Activated naive CD8-positive, alpha-beta T cell treated with anti-CD3 and anti-CD28 coated beads, Interleukin-2, amount 50 U/mL, for 24 hours (primary cell): ENCODE measurements at places on chromosomes 6 and 20.

DNA sequence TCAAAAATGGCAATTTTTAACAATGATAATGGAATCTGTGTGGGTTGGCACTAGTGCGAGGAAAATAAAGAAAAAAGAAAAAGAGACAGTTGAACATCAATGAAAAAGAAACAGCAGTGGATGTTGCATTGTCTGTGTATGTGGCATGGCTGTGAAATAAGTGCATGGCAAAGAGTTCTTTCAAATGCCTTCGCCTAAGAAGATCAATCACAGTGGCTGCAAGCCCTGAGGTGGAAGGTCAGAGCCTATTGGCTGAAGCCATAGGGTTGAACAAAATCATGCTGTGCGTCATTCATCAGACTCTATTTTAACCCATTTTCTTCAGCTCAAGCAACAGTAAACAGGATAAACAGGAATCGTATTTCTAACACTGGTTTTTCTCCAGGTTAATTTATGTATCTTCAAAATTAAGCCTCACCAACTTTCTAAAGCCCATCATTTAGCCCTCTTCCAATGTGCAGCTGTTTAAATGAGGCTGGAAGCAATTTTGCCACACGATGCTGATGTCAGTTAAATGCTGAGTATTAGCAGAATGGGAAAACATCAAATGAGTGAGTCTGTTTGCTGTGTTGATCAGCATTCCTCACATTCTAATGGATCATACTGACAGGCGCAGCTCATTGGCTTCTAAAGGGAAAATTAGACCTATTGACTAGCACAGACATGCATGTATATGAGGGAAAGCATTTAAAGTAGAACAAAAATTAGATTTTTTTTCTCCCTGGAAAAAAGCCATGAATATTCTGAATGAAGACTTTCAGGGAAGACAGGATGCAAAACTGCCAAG, 955.9 kb upstream of the EYS start:
- no peaks in the 10 kb centered on the region for H3K27me3 ChIP-seq
- H3K4me1 ChIP-seq, result no peaks in the 10 kb centered on the region
- no peak overlapping the region for H3K27ac ChIP-seq
- DNase-seq, result no peak
- no peaks in the 10 kb centered on the region for H3K36me3 ChIP-seq

- H3K4me1 ChIP-seq, result peaks cover 13% of the 10 kb centered on the region
- H3K27me3 ChIP-seq, result no peaks in the 10 kb centered on the region
These were observed 41.6 kb downstream of the CDKAL1 start for GRCh38 chr6:20575704-20576451.

DNA sequence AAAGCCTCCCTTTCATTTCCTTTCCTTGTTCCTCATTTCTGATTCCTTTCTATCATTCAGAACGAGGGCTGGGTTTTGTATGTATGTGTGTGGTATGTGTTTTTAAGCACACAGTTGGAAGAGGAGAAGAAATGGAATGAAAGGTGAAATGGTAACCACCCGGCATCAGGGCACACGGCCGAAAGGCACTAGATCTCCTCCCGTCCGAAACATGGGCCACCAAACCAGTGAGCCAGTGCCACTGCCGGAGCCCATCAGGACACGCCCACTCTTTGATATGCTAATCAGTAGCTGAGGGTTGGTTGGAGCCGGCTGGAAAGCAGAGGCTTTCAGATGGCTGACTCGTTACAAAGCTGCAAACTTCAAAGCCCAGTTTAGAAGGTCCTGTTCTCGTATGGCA, 228.6 kb upstream of the JARID2 start:
- no peak overlapping the region for H3K27ac ChIP-seq
- DNase-seq, result peak; percentile 10
- H3K36me3 ChIP-seq, result no peaks in the 10 kb centered on the region
- peaks cover 42% of the 10 kb centered on the region for H3K4me1 ChIP-seq
- H3K27me3 ChIP-seq, result peaks cover 11% of the 10 kb centered on the region

DNA sequence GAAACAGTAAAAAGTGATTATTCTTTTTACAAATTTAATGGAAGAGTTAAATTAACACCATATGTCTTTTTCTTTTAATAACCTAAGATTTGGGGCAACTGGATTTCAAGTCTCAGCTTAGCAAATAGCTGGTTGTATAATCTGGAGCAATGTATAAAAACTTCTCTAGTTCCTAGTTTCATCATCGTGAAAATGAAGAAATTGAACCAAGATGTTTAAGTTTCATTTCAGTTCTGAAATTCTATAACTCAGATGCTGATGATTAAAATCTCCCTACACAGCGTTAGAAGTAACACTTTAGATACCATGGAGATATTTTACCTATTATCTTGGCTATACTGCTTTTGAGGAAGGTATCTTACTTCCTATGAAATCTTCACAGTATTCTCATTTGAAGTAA, 252.0 kb downstream of the KIF16B start:
- no peaks in the 10 kb centered on the region for H3K27me3 ChIP-seq
- H3K27ac ChIP-seq, result no peak overlapping the region
- DNase-seq, result no peak
- no peak overlapping the region for H3K4me3 ChIP-seq

- H3K27ac ChIP-seq, result peak overlapping the region; percentile 83
- peak overlapping the region; percentile 91 for H3K4me3 ChIP-seq
- H3K27me3 ChIP-seq, result peaks cover 3% of the 10 kb centered on the region
These were observed 546 bp upstream of the KLHL32 start for GRCh38 chr6:96923871-96924493.

DNA sequence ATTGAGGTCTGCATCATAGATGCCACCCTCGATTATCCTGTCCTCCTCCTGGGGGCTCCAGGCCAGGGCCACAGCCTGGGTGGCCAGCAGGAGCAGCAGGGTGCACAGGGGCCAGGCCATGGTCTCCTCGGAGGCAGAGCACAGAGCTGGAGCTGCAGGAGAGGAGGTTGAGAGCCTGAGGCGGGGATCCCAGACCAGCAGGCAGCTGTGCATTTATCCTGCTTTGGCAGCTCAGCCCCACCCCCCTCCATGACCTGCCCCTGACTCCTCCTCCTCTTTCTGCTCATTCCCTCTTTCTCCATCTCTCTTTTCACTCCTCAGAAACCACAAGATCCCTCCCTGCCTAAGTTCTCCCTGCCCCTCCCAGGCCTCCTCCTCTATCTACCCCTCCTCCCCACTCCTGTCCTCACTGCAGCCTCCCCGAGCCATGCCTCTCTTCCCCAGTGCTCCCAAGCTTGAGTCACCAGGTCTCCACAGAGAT, at the start of gene CST2:
Gene CST2, minus strand, starts transcription at position 189 of the 481 bp plus-strand sequence. Its CDS starts 69 bp downstream, at position 120.
- no peaks in the 10 kb centered on the region for H3K36me3 ChIP-seq
- no peak within 1 kb of the TSS for H3K4me3 ChIP-seq
- H3K27ac ChIP-seq, result no peak within 1 kb of the TSS
- peaks cover 1% of the 10 kb centered on the region for H3K27me3 ChIP-seq
- H3K4me1 ChIP-seq, result no peaks in the 10 kb centered on the region

- H3K27me3 ChIP-seq, result no peaks in the 10 kb centered on the region
- H3K36me3 ChIP-seq, result peaks cover 4% of the 10 kb centered on the region
- H3K4me1 ChIP-seq, result no peaks in the 10 kb centered on the region
- no peak overlapping the region for H3K27ac ChIP-seq
These were observed 33.3 kb downstream of the GFRA4 start for GRCh38 chr20:3629893-3630292.

- peaks cover 49% of the 10 kb centered on the region for H3K27me3 ChIP-seq
- peaks cover 31% of the 10 kb centered on the region for H3K4me1 ChIP-seq
- H3K4me3 ChIP-seq, result no peak overlapping the region
- peaks cover 2% of the 10 kb centered on the region for H3K36me3 ChIP-seq
These were observed 5.6 kb downstream of the SOX4 start for GRCh38 chr6:21599051-21599696.

- H3K36me3 ChIP-seq, result no peaks in the 10 kb centered on the region
- no peaks in the 10 kb centered on the region for H3K4me1 ChIP-seq
- DNase-seq, result no peak
- no peak overlapping the region for H3K27ac ChIP-seq
- no peak overlapping the region for H3K4me3 ChIP-seq
- no peaks in the 10 kb centered on the region for H3K27me3 ChIP-seq
These were observed 525.0 kb downstream of the GRIK2 start for GRCh38 chr6:101918471-101918870.
